NCI-H1417 treated with DMSO at 0.1 percent for 48 hours (cell line): ENCODE measurements at places on chromosomes 5 and 9.

GRCh38 chr5:82406205-82406773 lies 128.1 kb upstream of the RPS23 start:
- no peak for DNase-seq

DNA sequence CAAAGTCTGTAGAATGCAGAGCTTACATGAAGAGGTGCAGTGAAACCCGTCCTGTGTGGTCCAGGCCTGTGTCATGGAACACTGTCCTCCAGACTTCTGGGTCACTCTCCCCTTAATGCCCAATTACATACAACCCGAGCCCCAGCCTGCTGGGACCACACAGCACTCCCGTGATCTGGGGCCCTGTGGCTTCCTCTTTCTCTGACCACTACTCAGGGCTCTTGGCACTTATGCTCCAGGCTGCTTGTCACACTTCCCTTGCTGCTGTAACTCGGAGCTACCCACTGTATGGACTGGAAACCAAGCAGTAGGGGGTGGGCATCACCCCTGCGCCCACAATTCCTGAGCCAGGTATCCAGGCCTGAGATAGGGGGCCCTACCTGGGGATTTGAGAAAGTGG lies 10.3 kb upstream of the IL3 start:
- no peak for DNase-seq

- no peak for DNase-seq
Measured at GRCh38 chr5:164860896-164861295, 1355.5 kb downstream of the MAT2B start.

GRCh38 chr5:145983446-145983845 lies 47.1 kb downstream of the SH3RF2 start:
- DNase-seq: no peak

- no peak for DNase-seq
Measured at GRCh38 chr5:87185838-87186237, 81.8 kb upstream of the RASA1 start.

DNA sequence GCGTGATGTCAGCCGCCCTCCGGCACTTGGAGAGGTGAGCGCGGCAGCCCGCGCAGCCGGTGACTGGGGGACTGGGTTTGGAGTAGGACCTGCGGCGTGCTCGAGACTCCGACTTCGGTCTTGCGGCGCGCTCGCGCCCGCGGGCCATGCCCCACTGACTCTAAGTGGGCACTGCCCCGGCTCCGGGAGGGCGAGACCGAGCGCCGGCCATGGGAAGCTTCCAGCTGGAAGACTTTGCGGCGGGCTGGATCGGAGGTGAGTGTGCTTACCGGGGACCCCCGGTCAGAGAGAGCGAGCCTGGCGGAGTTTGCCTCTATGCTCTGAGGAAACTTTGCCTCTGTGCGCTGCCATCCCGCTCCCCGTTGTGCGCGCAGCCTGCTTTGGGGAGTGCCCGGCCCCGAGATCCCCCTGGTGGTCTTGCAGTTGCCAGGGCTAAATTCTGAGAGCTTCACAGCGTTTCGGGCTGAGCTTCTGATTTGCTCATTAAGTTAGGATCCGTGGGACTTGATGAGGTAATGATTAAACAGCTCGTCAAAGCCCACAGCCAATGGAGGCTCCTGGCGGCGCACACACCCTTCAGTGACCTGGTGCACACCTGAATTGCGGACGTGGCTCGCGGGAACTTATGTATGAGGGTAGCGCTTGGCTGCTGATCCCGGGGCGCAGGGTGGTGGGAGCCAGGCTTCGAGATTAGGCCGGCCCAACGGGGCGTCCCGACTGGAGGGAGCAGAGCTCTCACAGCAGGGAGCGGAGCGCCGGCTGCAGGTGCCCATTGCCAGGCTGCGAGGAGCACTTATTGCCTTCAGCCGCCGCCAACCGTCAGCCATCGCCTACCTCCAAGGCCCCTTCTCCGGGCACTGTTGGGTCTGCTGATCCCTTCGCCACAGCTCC lies at the start of gene SLC25A48:
Gene SLC25A48 (plus strand): TSS at position 25 of the 891 bp plus-strand sequence. CDS start 185 bp downstream, at position 210.
- DNase-seq: no peak

DNA sequence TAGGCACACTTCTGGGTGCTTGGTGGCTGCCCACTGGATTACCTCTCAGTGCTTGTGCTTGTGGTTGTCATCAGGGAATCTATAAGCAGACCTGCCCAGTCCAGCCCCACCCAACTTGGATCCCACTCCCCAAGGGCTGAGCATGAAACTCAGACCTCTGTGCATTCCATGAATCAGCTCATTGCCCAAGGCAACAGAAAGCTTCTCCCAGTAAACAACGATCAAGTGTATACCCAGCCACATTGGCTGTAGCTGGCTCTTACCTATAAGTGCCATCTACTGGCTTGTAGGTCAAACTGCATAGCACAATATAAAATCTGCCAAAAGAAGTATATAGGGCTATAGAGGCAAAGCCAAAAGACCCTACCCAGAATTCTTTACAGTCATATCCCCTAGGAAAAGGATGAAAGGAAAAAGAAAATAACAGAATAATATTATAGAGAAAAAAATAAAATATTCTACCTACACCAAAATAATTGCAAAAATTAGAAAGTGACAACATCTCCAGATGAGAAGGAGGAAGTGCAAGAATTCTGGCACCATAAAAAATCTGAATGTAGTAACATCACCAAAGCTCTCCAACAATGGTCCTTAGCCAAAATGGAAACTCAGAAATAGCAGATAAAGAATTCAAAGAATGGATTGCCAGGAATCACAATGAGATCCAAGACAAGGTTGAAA lies 321.0 kb upstream of the TRPC7 start:
- DNase-seq: no peak

- no peak for DNase-seq
Measured at GRCh38 chr5:149930749-149931574, 13.6 kb downstream of the PDE6A start.

- DNase-seq: no peak
Measured at GRCh38 chr9:88074931-88075330, 63.3 kb downstream of the SPATA31C2 start.

DNA sequence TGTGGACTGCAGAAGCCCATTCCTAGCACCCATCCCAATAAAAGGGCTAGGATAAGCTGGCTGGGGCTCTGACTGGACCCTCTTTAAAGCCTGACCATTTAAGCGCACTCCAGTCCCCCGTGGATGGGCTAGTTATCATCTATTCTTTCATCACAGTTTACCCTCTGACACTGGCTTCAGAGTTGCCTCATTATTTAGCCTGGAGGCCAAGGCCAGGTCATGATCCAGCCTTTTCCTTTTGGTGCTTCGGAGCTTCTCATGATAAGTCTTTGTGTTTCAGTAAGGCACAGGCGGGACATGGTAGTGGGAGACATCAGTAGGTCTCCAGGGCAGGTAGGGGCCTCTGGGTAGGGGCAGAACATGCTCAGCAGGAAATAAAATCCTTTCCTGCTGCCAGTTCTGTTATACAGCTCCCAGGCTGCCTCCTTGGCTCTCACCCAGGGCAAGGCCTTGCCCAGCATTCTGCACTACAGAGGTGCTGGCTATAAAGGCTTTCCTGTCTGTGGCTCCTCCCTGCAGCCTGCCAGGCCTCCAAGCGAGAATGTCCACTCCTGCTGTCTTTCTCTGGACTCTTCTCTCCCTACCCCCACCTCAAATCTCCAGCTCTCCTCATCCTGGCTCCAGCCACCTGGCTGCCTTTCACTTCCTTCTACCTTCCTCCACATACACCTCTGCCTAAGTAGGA lies 128.8 kb downstream of the FSTL4 start:
- no peak for DNase-seq

GRCh38 chr9:80841888-80842287 lies 847.5 kb downstream of the TLE1 start:
- no peak for DNase-seq

DNA sequence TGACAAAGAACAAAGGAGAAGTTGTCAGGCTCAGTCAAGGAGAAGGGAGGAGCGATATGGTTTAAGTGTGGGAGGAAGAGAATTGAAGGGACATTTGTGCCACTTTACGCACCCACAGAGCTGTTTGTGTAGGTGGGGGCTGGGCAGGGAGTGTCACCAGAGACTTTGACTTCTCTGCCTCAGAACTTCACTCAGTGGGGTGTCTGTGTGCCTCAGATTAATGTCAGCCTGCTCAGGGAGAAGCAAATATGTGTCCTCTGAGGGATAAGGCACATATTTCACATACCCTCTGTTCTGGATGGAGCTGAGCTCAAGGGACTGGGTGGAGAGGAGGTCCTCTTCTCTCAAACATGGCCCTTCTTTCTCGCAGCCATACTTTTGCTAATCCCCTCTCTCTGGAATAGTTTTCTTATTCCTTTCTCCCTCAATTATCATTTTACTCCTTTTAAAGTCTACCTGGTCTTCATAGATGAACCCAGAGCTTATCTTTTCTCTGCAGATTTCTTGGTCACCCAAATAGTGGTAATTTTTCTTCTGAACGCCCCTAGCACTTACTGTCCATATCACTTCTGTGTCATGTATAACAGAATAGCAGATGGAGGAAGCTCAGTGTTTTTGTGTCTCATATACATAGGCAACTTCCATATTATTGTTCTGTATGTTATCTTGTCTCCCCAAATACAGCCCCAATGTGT lies 77.0 kb downstream of the IQGAP2 start:
- no peak for DNase-seq

DNA sequence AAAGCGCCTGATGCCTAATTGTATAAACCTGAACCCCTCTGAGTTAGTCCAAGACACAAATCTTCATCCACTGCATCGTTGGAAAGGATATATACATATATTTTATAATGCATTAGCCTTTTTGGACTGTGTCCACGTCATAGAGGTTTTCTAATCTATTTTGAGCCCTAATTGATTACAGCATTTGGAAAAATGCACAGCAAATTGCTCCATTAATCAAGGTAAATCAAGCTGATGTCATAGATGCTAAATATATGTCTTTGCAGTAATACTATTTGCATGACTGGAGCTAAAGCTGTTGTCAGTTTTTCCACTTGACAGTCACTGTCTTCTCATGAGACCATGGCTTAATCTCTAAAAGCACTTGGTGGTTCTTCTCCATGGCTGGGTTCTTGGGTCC lies 483.5 kb upstream of the TNC start:
- no peak for DNase-seq

DNA sequence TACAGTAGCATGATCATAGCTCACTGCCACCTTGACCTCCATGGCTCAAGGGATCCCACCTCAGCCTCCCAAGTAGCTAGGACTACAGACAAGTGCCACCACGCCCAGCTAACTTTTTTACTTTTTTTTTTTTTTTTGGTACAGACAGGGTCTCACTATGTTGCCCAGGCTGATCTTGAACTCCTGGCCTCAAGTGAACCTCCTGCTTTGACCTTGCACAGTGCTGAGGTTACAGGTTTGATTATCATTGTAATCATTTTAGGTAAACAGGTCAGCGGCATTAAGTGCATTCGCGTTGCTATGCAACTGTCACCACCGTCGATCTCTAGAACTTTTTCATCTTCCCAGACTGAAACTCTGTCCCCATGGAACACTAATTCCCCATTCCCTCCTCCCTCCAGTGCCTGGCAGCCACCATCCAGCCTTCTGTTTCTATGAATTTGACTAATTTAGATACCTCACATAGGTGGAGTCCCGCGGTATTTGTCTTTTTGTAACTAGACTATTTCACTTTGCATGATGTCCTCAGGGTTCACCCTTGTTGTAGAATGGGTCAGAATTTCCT lies 5.8 kb upstream of the CARD19 start:
- DNase-seq: no peak

DNA sequence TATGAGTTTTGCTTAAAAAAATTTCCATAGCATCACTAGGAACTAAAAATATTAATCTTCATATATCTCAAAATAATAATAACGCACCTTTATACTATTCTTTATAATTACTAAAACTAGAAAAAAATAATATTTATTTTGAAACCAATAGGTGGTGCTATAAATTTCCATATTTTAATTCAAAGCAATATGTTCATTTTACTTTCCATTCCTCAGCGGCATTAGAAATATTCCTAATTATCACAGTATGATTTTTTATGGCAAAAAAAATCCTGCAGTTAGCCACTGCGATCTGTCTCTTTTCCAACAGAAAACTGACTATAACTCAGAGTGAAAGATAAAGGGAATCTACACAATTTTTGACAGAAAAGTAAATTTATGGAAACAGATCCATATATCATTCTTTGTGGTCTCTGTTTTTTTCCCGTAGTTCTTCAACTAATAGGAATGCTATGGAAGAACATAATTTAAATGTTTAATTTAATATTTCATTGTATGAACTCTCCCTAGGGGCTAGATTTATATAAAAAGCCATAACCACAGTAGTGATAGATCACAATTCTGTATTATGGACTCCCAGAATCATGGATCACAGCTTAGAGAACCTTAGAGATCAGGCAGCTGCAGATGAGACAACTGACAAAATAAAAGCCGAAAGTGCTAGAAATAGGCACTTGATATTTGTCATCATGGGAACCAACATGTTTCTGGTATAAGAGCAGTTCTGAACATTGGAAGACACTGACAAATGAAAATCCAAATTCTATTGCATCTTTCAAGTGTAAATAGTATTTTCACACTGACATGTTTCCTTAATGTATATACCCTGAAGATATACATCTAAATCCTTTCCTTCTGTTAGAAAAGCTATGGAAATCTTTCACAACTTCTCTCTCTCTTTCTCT lies 167.7 kb upstream of the MPDZ start:
- no peak for DNase-seq

DNA sequence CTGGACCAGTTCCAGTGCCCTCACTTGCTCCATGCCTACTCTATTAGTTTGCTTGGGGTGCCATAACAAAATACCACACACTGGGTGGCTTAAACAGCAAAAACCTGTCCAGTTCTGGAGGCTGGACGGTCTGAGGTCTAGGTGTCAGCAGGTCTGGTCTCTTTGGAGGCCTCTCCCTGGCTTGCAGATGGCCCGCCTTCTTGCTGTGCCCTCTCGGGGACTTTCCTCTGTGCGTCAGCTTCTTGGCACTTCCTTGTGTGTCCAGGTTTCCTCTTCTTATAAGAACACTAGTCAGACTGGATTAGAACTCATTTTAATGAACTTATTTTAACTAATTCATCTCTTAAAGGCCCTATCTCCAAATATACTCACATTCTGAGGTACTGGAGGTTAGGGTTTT lies 97.2 kb downstream of the CARTPT start:
- no peak for DNase-seq

- no peak for DNase-seq
Measured at GRCh38 chr5:1163366-1163765, 38.0 kb upstream of the SLC6A19 start.

- no peak for DNase-seq
Measured at GRCh38 chr5:71475788-71476384, 20.4 kb downstream of the BDP1 start.

DNA sequence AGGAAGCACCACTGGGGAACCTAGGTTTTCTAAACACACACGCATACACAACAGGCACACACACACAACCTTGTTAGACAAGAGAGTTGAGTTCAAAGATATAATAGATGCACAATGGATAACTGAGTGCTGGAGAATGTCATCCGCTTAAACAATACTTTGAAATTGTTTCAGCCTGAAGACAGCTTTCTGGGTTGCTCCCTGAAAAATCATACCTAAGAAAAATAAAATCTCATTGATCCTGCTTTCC lies 126.1 kb downstream of the TMEM161B start:
- no peak for DNase-seq

DNA sequence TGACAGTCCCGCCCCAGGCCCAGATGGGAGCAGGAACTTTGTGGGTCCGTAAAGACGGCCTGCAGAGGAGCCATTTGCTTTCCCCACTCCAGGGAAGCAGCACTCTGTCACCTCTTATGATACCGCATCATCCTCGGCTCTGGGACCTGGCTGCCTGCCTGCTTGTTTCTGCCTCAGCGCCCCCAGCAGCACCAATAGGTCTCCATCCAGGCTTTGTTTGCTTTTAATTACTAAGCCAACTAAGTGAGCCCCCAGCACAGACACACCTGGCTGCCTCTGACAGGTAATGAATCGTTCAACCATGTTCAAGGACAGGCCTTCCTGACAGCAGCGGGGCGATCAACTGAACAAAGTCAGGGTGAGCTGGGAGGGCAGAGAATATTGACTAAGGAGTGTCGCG lies 141.4 kb downstream of the C5orf15 start:
- peak; percentile 35 for DNase-seq

GRCh38 chr5:83270311-83270710 lies 193.0 kb downstream of the XRCC4 start:
- DNase-seq: no peak
